ENCODE measurements at places on chromosomes 12 and 14.

DNA sequence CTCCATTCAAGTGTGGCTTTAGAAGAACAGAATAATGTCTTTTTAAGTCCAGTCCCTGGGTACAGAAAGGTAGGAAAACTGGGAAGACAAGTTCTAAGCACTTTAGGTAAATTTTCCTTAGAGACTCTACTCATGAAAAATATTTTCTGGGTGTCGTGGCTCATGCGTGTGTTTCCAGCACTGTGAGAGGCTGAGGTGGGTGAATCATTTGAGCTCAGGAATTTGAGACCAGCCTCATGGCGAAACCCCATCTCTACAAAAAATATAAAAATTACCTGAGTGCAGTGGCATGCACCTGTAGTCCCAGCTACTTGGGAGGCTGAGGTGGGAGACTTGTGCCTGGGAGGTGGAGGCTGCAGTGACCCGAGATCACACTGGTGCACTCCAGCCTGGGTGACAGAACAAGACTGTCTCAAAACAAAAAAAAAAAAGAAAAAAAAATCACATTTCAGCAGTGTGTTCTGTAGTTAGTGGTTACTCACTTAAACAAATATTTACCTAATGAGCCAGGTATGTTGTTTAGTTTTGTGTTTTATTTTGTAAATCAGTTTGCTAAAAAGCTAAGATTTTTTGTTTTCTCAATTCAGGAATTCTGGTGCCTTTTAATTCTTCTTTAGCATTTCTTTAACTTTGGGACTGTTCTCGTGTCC, 52.3 kb upstream of the RD3L start:
- DNase-seq: no peak

DNA sequence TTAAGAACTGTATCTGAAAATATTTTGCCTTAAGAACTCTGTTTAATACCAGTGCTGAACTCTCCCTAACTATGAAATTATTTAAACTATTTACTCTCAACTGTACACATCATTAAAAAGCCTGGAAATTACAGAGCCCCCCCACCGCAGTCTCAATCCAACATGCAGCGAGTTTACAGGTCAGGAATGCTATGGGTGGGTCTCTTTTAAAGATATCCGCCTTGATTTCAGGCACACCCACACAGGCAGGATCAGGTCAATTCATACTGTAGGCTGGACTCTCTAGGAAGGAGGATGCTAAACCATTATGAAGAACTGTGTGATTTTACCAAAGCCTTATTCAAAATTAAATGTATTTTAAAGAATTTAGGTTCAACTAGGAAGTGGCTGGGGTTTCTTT, 16.5 kb downstream of the SPTLC2 start:
- no peak for DNase-seq

DNA sequence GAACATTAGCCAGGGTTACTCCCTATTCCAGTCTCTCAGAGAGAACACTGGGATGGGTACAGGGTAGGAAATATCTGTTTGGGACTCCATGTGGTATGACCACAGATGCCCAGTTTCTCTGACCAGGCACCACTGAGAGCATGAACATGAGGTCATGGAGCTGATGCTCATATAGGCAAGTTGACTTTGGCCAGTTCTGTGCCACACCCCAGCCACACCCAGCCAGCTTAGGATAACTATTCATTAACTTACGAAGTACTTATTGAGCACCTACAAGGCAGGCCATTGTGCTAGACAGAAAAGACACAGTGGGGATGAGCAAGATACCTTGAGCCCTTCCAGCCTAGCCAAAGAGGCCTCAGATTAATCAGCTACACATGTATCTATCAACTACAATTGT, 262.5 kb downstream of the DPF3 start:
- no peak for DNase-seq

GRCh38 chr14:92398888-92399636, 76.1 kb downstream of the SLC24A4 start:
- DNase-seq: no peak

GRCh38 chr14:24068711-24069410, 2.5 kb upstream of the CPNE6 start:
- no peak for DNase-seq

DNA sequence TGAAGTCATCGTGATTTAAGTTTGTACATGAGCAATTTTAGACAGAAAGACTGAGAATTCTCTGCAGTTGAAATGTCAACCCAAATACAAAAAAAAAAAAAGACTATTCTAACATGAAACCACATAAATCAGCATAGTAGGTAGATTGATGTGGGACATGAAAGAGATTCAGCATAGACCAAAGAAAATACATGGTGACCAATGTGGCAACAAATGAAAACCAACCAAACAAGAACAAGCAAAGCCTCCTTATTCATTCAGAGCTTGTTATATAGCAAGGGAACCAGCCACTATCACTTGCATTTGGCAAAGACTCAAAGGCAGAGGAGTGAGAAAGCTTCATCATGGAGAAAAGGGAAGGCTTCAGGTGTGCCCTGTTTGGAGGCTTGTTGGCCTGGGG, 144.4 kb upstream of the TMPO start:
- no peak for DNase-seq

GRCh38 chr12:19151298-19151697, 21.8 kb downstream of the PLEKHA5 start:
- DNase-seq: no peak

- no peak for DNase-seq
These were observed 60.4 kb upstream of the KTN1 start for GRCh38 chr14:55519473-55520080.

- DNase-seq: no peak
These were observed 19.1 kb downstream of the FBRSL1 start for GRCh38 chr12:132508860-132509732.

GRCh38 chr14:78344290-78344689, 174.1 kb downstream of the NRXN3 start:
- DNase-seq: no peak

Data from stimulated activated CD4-positive, alpha-beta T cell treated with anti-CD3 and anti-CD28 coated beads, TNF-alpha, amount 100 ng/mL, for 24 hours (primary cell).